SJSA1 (cell line): ENCODE measurements at places on chromosomes 11 and 22. TPM values are rescaled to one million over a fixed set of nuclear protein-coding genes. Genes with fewer than 3 reads are reported as not detected.

The OR51F1 gene
- total RNA-seq: not detected in 2 replicates

The P2RY2 gene
- not detected in 2 replicates for total RNA-seq

The GAS2 gene
- total RNA-seq: 1.8 and 2.0 TPM in 2 replicates

The TUBA8 gene
- total RNA-seq: 0.42 and 0.91 TPM in 2 replicates

The FIBIN gene
- total RNA-seq: 2.6 and 4.9 TPM in 2 replicates

The ENTHD1 gene
- not detected in 2 replicates for total RNA-seq

The UPB1 gene
- total RNA-seq: 0.44 and 0.47 TPM in 2 replicates
